ENCODE measurements at places on chromosomes 16 and 17.

- DNase-seq = no peak
Measured at GRCh38 chr16:56222474-56222997, 31.2 kb downstream of the GNAO1 start.

DNA sequence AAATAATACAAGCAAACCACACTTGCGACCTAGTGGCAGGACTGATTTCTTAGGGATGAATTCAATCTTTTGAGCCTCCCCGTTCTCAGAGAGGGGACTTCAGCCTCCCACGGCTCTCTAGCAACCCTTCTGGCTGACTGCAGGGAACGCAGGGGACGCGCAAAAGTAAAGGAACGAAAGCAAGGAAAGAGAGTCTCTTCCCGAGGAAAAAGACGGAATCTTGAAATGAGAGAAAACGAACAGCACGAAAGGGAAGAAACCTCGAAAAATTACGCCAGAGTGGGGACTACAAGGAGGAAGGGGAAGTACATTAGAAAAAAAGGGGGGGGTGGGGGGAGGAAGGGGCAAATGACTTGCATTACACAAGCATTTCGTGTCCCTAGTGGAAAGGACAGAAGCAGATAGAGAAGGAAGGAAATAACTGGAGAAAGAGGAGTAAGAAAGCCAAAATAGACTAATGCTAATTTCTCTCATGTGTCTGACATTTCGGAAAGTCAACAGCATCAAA, 1.2 kb downstream of the GRB2 start:
- DNase-seq = peak; percentile 54

DNA sequence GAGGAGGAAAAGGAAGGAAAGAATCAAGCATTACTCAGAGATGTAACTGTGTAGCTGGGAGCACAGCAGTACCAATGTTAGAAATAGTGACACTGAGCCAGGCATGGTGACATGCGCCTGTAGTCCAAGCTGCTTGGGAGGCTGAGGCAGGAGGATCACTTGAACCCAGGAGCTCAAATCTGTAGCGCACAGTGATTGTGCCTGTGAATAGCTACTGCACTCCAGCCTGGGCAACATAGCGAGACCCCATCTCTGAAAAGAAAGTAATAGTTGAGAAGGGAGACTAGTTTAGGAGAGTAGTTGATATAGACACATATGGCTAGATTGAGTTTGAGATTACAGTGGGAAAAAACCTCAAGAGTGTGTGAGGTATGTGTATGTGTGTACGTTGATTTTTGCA, 17.8 kb downstream of the MAP3K3 start:
- DNase-seq = no peak

GRCh38 chr17:48997103-48997826, at the start of gene IGF2BP1:
Gene IGF2BP1 (plus strand): TSS chr17:48997385. CDS start chr17:48997746, 361 bp downstream.
- DNase-seq = no peak

GRCh38 chr17:2207815-2208515, 95.6 kb downstream of the SMG6 start:
- no peak for DNase-seq

DNA sequence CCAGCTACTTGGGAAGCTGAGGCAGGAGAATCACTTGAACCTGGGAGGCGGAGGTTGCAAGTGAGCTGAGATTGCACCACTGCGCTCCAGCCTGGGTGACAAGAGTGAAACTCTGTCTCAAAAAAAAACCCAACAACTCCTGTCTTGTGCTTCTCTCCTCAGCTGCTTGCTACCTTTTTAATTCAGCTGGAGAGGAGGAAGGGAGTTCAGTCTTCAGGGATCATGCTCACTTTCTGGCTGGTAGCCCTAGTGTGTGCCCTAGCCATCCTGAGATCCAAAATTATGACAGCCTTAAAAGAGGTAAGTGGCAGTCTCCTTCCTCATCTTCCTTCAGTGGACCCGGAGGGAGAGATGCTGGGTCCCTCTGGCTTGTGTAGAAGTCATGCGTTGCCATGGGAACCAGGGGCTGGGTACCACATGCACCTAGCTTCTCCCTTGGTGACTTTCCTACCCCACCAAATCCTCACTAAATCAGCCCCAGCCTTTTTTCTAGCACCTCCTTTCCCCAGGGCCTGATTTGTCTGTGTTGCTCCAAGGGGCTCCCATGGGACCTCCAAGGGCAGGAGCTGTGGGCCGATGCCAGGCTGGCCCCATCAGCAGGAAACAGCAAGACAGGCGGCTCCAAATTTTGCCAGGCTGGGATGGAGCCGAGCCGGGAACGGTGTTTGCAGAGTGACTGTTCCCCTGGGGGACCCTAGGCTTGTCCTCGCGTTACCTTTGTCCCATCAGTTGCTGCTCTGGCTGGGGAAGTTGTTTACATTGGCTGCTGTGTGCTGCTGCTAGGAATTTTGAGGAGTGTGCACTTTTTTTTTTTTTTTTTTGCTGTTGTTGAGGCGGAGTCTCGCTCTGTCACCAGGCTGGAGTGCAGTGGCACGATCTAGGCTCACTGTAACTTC, 65.2 kb downstream of the ABCC1 start:
- no peak for DNase-seq

- no peak for DNase-seq
Measured at GRCh38 chr16:13148294-13148693, 246.9 kb downstream of the SHISA9 start.

GRCh38 chr17:54662978-54663876, 237.4 kb upstream of the TOM1L1 start:
- DNase-seq = no peak

GRCh38 chr16:17283016-17283415, 187.7 kb downstream of the XYLT1 start:
- no peak for DNase-seq

GRCh38 chr16:76195056-76195455, 82.1 kb upstream of the CNTNAP4 start:
- no peak for DNase-seq

DNA sequence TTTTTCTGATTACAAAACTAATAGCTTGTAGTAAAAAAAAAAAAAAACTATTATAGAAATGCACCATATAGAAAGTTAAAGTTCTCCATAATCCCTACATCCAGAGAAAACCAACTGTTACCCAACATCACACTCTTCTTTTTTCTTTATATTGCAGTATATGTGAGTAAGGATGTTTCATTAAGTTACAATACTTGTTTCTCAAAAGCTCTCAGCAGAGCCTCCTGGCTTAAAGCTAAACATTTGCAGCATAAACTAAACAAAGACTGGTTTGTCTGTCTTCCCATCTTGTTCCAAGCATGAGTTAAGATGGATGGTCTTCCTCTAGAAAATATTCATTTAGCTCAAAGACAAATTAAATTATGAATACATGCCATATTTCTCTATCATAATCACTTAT, 25.2 kb downstream of the GRB2 start:
- DNase-seq = no peak

DNA sequence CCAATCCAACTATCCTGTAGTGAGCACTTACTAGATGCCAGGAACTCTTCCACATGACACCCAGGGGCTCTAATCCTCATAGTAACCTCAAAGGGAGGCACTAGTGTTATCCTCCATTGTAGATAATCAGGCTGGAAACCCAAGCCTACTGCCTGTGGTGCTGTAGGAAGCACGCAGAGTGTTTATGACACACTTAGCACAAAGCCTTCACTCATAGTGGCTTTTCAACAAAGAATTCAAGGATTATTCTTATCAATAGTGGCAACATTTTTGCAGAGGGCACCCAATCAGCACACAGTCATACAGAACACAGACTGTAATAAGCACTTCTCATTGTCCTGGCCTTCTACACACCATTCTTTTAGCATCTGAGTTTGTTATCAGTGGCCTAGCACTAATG, 18.5 kb upstream of the SOX9 start:
- no peak for DNase-seq

DNA sequence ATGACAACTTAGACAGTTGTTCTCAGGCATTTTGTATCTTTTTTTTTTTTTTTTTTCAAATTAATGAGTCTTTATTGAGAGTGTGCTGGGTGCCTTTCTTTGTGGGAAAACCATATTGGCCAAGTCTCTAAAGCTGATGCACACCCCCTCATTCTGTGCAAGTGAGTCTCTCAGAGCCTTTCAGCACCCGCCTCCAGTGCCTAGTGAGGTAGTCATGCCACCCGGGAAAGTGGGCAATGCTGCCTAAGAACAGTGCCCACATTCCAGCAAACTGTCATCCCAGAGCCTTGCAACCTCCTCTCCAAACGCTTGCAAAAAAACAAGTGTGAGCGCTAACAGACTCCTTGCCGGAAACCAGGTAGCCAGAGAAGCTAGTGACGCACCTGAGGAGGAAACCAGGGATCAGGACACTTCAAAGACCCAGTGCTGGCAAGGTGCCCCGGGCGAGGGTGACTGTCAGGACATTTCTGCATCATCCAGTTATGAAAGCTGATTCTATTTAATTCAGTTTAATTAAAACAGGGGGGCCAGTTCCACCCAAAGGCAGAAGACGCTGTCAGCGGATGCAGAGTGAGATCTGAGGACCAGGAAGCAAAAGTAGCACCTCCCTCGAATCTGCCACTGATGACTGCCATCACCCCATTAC, 34.9 kb downstream of the SMARCE1 start:
- no peak for DNase-seq

- DNase-seq = no peak
Measured at GRCh38 chr17:36994438-36994837, 45.7 kb downstream of the AATF start.

DNA sequence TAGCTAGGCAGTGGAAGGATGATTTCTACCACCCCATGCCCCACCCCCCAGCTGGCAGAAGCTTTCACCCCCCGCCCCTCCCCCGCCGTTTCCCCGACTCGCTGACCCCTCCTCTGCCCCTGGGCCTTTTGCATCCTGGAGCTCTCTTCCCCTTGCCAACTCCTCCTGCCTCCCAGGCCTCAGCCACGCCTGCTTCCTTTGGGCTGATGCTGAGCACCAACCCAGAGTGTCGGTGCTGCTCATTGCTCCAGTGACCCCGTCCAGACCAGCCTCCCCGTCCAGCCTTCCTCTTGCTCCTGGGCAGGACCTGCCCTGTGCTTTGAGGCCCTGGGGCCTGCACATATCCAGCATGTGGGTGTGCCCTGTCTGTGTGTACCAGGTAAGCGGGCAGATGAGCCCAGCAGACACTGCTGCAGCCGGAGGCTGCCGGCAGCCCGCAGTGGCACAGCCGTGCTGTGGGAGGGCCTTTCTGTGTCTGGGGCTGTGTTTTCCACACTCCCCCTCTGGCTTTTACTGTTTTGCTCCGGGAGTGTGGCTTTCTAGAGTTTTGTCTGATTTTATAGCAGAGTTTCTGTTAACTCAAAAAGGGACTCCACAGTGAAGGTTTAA, 72.9 kb downstream of the JPH3 start:
- DNase-seq = no peak

DNA sequence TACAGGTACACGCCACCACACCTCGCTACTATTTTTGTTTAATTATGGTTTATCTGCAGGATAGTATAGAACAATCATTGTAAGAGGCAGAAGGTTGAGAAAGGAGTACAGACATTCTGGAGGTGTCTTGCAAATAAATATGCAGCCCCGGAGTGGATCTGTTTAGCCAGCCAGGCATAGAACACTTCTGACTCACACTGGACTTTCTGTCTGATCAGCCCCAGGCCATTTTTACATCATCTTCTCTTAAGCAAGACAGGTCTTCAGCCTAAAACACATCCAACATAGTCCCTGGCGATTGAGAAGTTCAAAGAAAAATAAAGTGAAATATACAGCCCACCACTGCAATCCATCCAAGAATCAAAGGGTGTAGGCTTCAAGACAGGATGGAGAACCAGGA, 81.4 kb downstream of the XYLT1 start:
- no peak for DNase-seq

- no peak for DNase-seq
Measured at GRCh38 chr17:35252651-35253050, 9.8 kb downstream of the SLFN5 start.

GRCh38 chr16:46822270-46822669, 8.7 kb downstream of the C16orf87 start:
- DNase-seq = no peak

- no peak for DNase-seq
Measured at GRCh38 chr17:55324296-55324978, 59.7 kb downstream of the HLF start.
